ENCODE measurements at places on chromosomes 3 and 15.

DNA sequence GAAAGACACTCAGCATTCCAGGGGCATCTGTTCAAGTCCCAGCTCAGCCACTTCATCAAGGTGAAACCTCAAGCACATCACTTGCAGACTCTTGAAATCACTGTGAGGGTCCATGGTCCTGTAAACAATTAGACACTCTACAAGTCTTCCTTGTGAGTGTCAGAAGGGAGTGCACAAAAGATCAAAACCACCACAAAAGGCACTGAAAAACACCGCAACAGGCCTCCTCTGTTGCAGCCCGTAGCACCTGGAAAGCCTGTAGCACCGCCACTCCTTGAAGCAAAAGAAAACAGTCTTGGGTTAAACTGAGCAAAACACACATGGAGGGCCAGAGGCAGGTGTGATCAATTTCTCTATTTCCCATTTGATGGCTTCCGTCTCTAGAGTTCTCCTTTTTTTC lies 63.8 kb upstream of the SNRK start:
- no peak for DNase-seq

GRCh38 chr3:143016321-143016972 lies 15.1 kb downstream of the U2SURP start:
- no peak for DNase-seq

DNA sequence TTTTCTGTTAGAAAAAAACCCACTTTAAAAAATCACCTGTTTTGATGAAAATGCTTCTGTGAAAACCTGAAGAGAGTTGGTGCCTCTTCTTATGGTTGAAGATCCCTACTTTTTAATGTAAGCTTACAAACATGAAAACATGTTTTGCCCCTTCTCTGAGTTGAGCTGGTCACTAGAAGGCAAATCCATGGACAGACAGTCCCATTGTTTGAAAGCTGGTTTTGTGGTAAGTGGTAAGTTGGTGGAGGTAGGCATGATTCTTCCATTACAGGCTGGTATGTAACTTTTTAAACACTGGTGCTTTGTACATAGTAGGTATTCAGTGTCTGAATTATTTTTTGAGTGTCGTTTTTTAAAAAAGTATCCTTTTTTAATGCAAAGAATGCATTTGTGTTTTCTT lies 6.1 kb downstream of the ABHD5 start:
- no peak for DNase-seq

DNA sequence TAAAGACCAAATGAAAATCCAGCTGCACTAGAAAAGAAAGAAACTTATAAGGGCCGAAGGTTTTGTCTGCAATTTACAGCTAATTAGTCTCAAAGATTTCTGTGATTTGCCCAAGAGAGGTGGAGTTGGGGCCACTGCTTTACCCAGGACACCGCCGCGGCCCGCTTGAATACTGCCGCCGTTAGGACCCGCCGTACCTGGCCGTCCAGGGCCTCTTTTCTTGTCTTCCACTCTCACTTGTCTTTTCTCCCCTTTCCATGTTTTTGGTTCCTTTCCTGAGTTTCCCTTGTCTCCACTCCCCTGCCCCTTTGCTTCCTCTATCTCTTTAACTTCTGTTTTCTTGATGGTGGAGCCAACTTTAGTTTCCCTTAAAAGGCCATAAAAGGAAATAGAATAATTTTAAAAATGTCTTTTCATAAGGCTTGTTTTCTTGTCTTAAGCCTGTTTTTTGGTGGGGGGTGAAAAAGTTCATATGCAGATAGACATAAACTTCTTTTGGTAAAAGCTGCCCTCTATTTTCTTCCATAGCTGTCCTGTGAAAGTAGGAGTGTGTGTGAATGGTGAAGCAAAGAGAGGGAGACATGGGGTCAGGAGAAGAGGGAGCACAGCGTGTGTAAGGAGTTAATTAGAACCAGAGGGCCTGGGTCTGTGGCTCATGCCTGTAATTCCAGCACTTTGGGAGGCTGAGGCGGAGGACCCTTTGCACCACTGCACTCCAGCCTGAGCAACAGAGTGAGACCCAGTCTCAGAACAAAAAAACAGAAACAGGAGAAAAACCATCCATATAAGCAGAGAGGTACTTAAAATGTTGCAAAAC lies 16.0 kb upstream of the CCNL1 start:
- no peak for DNase-seq

GRCh38 chr3:11434017-11434526 lies 161.9 kb downstream of the ATG7 start:
- peak; percentile 73 for DNase-seq

DNA sequence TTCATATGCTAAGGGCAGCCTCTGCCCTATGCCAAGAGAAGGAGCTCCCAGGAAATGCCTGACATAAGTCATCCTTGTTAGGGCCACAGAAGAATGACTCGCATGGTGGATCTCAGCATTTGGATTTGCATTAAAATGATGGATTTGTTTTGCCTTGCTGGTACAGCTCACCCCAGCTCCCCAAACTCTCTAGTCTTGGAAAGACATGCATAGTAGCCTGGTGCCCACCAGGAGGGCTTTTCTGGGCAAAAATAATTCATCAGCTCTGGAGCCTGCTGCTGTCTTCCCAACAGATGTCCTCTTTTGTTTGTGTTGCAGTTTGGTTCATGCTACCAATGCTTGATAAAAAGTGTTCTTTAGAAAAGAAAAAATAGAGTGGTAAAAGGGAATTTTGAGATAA lies 833.0 kb downstream of the AGBL1 start:
- DNase-seq = no peak

- no peak for DNase-seq
These were observed 92.3 kb downstream of the FOXP1 start for GRCh38 chr3:71491154-71491752.

GRCh38 chr3:152266221-152266995 lies 2.3 kb upstream of the MBNL1 start:
- DNase-seq = peak; percentile 92

GRCh38 chr3:157280786-157281185 lies 120.8 kb upstream of the CCNL1 start:
- DNase-seq = no peak

GRCh38 chr3:57673156-57673555 lies 19.7 kb downstream of the DENND6A start:
- no peak for DNase-seq

GRCh38 chr3:128426128-128426921 lies 40.4 kb downstream of the DNAJB8 start:
- no peak for DNase-seq

- no peak for DNase-seq
These were observed 75.3 kb upstream of the RPL35A start for GRCh38 chr3:197874653-197875052.

DNA sequence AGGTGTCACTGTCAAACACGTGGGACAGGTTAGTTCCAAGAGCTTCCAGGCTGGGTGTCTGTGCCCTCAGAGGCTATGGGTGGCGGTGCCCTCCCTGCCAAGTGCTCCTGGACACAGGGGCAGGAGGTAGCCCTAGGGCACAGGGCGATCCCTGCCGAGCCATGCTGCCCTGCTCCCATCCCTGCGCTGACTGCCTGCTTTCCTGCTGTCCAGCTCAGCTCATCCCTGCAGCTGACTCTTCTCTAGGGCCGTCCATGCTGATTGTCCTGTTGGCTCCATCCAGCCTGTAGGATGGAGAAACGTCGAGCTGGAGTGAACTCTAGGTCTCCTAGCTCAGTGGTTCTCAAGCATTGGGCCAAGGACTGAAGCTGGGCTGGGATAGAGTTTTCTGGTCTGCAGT lies 3.7 kb downstream of the PDIA5 start:
- no peak for DNase-seq

DNA sequence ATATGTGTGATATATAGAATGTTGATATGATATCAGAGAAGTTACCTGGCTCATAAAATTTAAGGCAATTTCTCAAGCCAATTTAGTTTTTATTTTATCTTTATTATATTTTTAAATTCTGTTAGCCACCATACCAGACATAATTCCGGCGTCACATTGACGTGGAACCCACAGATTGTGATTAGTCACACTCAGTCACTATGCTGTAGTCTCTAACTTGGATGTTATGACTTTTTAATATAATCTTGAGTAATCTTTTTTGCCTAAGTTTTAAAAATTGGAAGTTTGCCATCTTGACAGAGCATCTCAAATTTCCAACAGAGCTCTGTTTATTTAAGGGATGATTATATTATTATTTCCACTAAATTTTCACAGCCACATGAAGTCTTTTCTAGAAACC lies 9.7 kb upstream of the DCLK3 start:
- DNase-seq = no peak

GRCh38 chr3:152452318-152452717 lies 183.6 kb downstream of the MBNL1 start:
- DNase-seq = no peak

DNA sequence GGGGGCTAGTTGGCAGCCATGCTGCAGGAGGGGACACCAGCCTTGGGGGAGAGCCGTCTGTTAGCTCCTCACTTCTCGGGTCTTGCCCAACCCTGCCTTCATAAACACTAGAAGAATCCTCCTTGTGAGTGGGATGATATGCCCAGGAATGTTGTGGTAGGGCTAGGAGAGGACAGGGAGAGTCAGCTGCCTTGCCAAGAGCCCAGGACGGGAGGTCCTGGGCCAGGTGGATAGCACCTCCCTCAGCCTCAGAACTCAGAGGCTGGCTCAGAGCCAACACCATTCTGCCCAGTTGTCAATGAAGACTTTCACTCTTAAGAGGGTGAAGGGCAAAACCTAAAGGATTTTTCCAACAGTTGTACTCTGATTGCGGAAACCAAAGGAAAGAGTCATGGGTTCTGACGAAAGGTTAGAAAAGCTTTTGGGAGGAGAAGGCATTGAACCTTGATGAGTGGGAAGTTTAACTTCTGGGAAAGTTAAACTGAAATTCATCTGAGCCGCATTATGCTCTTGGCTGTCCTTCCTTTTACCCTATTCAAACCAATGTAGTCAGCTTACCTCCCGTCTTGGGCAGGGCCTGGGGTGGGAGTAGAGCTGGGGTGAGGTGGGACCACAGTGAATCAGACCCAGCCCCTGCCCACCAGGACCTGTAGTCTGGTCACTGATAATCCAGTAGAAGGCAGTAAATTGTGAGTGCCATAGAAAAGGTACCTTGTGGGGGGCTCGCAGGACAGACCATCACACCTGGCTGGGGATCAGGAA lies 81.9 kb downstream of the FAM43A start:
- DNase-seq = no peak

Data from HFFc6 (cell line).